CD4-positive, alpha-beta T cell treated with Interleukin-4 for 4 hours (primary cell): ENCODE measurements at places on chromosomes 4 and X.

- DNase-seq = no peak
These were observed 32.4 kb downstream of the LRBA start for GRCh38 chr4:150982557-150983233.

GRCh38 chr4:108601106-108601505, 19.3 kb upstream of the RPL34 start:
- DNase-seq = no peak

DNA sequence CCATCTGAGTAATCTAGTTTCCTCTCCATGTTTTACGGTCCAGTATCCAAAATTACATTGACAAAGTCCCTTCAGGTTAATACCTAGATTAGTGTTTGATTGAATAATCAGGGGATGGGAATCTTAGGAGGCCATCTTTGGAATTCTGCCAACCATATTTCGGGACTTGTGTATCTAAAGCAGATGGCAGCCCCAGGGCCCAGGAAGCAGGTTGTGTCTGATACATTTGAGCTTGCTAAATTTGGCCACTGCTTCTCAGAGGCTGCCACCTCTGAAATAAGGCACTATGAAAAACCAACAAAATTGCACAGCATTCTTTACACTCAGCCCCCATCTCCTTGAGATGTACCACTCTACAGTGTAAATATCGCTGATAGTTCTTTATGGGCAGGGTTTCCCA, 102.1 kb downstream of the ASB9 start:
- no peak for DNase-seq

DNA sequence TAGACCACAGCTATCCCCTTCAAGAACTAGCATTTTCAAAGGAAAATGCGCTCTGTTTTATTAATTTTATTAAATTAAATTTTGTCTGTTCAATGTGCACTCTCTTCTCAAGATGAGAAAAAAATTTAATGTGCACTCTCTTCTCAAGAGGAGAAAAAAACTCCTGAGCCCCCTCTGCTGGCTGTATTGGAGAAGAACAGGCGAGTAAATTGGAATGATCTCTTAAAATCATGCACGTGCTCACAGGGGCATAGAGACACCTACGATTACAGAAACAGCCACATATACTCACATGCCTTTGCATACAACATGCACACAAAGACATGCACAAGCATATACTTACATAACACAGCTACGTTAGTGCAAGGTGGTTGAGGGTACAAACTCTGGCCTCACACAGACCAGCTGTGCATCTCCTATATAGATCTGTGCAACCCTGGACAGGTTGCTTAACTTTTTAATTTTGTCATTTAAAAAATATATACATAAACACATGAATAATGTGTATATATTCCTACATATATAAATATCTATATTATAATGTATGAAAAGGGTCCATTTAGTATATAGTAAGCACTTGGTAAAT, 176.2 kb upstream of the CXorf66 start:
- DNase-seq = peak; percentile 14

- peak; percentile 68 for DNase-seq
These were observed 60.8 kb downstream of the ZNF732 start for GRCh38 chr4:244471-244870.

DNA sequence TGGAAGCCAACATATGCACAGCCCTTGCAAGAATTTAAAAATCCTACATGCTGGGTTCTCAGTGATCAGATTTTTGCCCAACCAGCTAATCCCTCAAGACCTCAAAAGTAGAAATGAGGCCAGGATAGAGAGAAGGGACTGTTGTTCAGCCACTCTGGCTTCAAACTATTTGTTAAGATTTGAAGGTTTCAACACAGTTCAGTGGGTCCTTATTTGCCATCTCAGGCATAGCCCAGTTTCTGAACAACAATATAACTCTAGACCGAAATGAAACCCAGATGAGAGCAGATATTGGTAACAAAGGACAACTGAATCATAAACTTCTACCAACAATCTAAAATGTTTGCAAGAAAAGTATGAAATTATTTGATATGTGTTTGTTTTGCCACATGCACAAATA, 237.3 kb downstream of the NR3C2 start:
- no peak for DNase-seq

DNA sequence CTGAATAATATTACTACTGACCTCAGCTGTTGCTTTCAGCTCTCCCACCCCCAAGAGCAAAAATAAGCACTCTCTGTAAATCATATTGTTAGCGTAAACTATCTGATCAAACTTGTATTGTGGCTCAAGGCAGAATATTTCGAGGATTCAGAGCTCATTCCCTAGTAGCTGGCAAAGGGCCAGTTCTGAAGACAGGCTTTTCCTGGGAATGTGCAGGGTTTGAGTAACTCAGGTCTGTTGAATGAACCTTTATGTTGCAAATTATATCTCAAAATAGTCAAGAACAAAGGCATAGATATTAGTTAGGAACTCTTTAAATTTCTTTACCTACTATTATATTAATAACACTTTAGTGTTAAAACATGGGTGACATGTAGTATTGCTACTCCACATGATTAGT, 454.9 kb downstream of the CCSER1 start:
- DNase-seq = no peak

DNA sequence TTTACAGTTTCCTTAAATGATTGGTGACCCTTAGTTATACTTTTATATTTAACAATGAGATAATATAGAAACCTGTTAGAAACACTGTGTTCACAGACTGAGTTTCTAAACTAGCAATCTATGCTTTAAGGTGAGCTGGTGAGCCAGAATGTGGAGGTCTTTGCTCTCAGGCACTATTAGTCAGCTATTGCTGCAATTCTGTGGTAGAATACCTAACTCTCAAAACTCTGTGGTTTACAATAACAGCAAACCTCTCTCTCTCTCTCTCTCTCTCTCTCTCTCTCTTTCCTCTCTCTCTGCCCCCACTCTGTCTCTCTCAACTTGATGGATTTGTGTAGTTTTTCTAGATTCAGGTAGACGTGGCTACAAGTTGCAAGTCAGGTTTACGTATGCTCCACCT, 17.6 kb upstream of the LCORL start:
- DNase-seq = no peak

- DNase-seq = no peak
These were observed 21.4 kb downstream of the PLAC8 start for GRCh38 chr4:83093060-83093640.

DNA sequence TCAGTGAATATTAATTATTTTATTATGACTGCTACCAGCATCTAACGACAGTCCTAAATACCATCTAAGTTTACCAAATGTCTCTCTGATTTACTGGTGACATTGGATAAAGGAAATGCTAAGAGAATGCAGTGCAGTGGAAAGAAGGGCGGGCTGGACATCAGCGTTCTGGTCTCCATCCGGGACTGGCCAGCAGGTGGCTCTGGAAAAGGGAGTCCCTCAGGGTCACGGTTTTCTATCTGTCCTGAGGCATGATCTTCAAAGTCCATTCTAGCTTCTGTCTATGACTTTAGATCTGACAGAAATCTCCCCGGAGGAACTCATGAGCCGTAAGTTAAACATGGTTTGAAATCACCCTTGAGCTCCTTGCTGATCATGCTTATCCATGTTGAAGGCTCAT, 3.3 kb downstream of the TRIM2 start:
- no peak for DNase-seq

GRCh38 chr4:55032788-55033187, 92.6 kb downstream of the KDR start:
- DNase-seq = no peak

GRCh38 chr4:61648264-61648663, 448.1 kb downstream of the ADGRL3 start:
- no peak for DNase-seq

- DNase-seq = peak; percentile 42
These were observed 14.5 kb downstream of the CMC4 start for GRCh38 chrX:155056471-155056870.

DNA sequence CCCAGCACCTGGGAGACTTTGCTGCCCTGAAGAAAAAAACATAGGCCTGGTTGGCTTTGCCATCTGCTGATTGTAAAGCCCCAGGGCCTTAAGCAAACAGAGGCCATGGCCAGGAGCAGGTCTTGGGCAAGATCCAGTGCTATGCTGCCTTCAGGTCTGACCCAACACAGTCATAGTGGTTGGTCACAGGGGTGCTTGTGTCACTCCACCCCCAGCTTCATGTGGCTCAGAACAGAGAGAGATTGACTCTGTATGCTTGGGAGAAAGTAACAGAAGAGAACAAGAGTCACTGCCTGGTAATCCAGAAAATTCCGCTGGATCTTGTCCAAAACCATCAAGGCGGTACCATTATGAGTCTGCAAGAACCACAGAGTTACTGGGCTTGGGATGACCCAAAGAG, 24.4 kb upstream of the SMARCA5 start:
- DNase-seq = no peak

DNA sequence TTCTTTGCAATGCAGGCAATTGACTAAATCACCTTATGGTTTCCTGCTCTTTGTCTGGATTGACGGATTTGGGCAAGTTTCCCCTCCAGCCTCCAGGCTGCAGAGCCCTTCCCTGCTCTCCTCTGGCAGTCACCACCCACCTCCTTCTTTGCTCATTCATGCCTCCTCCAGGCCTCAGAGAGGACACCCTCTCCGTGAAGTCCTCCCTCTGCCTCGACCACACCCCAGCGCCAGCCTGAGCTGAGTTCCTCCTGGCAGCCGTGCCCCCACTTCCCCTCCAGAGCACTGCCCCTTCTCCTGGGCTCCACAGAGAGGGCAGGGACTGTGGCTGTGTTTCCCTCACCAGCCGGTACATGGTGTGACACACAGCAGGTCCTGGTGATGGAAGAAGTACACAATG, 53.7 kb downstream of the DCTD start:
- DNase-seq = no peak

- DNase-seq = no peak
These were observed 775.4 kb downstream of the STPG2 start for GRCh38 chr4:97367878-97368277.

- DNase-seq = no peak
These were observed 318.1 kb upstream of the CASK start for GRCh38 chrX:42241421-42241820.

DNA sequence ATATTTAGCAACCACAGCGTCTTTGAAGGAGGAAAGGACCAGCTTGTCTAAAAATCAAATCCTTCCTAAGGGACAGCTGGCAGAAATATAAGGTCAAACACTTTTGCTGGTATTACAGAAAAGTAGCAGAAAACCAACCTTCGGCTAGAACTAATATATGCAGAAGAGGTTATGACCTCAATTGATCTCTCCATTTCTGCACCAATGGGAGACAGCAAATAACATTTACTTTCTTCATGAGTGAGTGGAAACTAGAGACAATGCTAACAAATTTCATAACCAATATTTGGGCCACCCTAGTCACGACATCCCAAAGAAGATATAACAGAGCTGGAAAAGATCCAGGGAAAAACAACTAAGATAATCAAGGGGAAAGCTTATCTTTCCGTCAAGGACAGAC, 247.0 kb upstream of the FTHL17 start:
- no peak for DNase-seq

GRCh38 chrX:150848914-150849365, 49.5 kb downstream of the CD99L2 start:
- DNase-seq = no peak
